ENCODE measurements at places on chromosomes 1 and 21.

- no peak for DNase-seq
Measured at GRCh38 chr1:246602194-246602593, 35.9 kb downstream of the CNST start.

DNA sequence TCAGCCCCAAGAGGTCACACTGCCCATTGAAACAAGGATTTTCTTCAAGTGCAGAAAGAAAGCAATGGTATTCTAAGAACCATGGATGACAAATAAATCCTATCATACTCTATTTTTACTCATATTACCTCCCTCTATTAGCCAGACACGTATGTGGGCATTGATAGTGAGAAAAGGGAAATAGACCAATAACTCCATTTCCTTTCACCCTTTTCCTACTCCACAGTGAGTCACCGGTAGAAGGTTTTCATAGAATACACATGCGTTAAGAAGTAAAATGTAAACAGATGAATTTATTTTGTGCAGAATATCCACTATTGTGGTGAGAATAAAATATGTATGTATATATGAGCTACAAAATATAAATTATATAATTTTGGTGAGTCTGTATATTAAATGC is 568.9 kb upstream of the ADGRL4 start:
- DNase-seq: no peak

- DNase-seq: no peak
Measured at GRCh38 chr1:89753761-89754160, 67.1 kb upstream of the LRRC8D start.

DNA sequence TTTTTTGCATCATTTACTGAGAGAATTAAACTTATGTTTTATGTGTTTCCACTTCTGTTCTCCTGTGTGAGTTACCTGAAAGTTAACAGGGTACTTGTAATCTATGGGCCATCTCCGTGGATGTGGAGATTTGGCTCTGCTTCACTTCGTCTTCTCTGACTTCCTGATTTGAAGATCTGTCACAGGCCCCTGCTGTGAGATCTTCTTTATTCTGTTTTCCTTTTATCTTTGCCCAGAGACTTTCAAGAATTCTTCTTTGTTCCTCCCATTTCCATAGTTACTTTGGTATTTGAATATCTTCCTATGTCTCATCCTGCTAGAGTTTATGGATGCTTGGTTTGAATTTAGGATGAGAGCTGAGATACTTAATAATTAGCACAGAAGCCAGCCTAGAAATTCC is 35.4 kb upstream of the PKN2 start:
- no peak for DNase-seq

DNA sequence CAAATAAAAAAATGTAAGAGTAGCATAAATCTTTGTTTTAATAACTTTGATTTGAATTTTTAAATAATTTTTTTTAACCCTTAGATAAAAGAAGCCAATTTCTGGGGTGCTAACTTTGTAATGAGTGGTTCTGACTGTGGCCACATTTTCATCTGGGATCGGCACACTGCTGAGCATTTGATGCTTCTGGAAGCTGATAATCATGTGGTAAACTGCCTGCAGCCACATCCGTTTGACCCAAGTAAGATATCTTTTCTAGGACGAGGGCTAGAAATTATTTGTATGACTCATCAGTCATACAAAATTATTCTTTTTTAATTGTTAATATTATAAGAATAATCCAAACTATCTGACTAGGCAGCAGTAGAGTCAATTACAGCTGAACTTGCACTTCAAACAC is 71.2 kb downstream of the GPR161 start:
- DNase-seq: no peak

GRCh38 chr1:198937231-198938031 is 298.6 kb downstream of the PTPRC start:
- peak; percentile 75 for DNase-seq

GRCh38 chr1:235595079-235595478 is 54.5 kb downstream of the GNG4 start:
- no peak for DNase-seq

GRCh38 chr1:180270530-180271271 is 40.6 kb downstream of the LHX4 start:
- no peak for DNase-seq

DNA sequence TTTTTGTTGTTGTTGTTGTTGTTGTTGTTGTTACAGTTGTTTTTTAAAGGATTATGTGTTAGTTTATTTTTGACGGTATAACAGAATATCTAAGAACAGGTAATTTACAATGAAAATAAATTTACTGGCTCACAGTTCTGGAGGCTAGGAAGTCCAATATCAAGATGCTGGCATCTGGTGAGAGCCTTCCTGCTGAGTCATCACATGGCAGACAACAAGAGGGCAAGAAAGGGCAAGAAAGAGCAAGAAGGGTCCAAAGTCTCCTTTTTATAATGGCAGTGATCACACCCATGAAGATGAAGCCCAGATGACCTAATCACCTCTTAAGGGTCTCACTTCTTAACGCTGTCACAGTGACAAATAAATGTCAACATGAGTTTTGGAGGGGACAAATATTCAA is 142.1 kb downstream of the NEGR1 start:
- no peak for DNase-seq

- DNase-seq: no peak
Measured at GRCh38 chr1:116230712-116231111, 119.5 kb downstream of the MAB21L3 start.

GRCh38 chr1:12598974-12599373 is 19.0 kb downstream of the DHRS3 start:
- DNase-seq: no peak

DNA sequence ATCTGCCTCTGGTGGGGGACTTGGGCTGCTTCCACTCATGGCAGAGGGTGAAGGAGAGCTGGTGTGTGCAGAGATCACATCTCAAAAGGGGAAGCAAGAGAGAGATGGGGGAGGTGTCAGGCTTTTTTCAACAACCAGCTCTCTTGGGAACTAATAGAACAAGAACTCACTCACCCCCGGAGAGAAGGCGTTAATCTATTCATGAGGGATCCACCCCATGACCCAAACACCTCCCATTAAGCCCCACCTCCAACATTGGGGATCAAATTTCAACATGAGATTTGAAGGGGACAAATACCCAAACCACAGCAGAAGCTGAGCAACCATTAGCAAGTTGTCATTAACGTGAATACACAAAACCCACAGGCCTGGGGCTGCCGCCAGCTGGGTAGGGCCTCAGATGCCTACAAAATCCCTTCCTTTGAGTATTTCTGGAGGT is 12.0 kb upstream of the VWA5B1 start:
- no peak for DNase-seq

DNA sequence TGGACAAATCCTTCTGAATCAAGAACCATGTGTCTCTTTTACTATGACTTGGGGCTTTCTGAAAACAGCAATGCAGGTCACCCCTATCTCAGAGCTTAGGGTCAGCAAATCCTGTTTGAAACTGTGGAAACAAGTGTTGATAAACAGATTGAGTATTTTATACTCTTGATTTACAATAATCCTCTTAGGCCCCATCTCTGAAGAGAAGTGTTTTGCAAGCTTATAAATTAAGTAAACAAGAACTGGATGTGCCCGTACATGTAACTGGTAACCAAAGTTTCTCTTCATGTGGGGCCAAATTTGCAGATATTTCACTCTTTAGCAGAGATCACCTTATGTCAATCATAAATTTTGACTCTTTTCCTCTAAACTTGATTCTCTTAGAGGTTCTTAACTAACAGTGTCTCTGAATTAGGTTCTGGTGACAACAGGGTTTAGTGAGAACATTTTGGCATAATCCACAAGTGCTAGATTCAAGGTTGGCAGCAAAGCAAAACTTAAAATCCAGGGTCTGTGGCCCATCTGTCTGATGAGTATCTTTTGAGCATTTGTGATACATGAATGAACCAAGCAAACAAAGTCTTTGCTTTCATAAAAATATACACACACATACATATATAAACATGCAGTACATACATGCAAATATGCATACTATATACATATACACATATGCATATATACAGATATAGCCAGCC is 183.0 kb upstream of the HOOK1 start:
- no peak for DNase-seq

GRCh38 chr1:157566484-157567300 is 14.4 kb upstream of the FCRL5 start:
- no peak for DNase-seq

DNA sequence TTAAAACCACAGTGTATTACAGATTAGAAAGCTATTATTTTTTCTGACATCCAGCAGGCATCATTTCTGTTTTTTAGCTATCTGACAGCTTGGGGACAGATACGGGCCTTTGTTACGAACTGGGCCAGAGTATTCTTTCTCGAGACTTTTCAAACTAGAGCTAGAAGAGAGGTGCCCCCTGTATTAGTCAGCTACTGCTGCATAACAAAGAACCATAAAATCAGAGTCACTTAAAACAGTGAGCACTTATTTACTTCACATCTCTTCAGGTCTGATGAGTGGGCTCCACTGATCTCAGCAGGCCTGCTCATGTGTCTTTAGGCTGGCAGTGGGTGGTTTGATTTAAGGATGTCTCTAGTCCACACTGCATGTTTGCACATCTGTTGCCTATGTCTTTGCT is 67.8 kb downstream of the BACH1 start:
- DNase-seq: no peak

- DNase-seq: no peak
Measured at GRCh38 chr1:170402476-170403311, 129.3 kb upstream of the GORAB start.

DNA sequence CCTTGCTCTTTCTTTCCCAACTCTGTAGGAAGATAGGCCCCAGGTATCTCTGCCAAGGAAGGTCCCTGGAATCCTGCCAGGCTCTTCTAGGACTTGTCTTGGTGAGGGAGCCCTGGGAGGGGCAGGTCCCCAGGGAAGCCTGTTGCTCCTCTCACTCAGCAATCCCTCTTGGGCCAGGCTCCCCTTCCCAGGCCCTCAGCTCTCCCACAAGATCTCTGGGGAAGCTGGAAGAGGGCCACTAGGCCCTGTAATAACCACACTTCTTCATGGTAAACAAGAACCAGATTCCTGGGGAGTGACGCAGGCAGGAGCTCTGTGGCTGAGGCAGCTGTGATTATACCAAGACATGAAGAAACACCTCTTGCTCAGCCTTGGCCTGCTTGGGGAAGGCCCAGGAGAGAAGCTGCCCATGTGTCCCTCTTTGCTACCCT is 9.9 kb upstream of the MAPKAPK2 start:
- DNase-seq: no peak

GRCh38 chr1:37845786-37846185 is 13.6 kb downstream of the MTF1 start:
- no peak for DNase-seq

GRCh38 chr1:175394739-175395138 is 202.2 kb upstream of the KIAA0040 start:
- no peak for DNase-seq

DNA sequence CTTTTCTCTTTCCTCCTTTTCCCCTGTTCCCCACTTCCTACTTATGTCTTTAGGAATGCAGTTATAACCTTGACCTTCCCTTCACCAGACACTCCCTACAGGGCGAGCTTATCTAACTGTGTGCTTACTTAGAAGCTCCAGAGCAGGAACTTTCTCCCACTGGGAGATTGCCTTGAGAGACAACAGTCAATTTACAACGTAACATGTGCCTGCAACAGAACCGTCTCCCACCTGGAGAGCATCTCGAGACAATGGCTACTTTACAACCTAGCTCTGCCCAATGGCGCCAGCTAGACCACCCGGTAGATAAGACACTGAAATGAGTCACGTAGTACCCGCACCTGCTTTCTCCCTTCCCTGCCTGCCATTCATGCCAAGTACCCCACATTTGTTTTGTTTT is 16.7 kb downstream of the HMGN1 start:
- DNase-seq: no peak

DNA sequence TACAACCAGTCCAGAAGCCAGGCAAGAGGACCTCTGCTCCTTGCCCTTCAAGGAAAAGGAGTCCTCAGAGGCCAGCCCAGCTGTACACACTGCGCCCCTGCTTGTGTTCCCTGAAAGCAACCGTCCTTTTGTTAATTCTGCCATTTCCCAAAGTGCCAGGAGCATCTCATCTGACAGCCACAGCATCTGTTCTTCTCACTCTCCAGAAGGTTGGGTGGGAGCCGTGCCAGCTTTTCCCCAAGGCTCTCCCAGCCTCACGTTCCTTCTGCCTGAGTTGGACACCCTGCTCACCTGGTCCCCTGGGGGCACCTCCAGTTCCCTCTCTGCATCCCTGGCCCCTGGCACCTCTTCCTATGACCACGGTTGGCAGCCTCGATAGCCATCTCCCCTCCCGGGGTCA is 10.5 kb upstream of the CNTN2 start:
- DNase-seq: no peak

DNA sequence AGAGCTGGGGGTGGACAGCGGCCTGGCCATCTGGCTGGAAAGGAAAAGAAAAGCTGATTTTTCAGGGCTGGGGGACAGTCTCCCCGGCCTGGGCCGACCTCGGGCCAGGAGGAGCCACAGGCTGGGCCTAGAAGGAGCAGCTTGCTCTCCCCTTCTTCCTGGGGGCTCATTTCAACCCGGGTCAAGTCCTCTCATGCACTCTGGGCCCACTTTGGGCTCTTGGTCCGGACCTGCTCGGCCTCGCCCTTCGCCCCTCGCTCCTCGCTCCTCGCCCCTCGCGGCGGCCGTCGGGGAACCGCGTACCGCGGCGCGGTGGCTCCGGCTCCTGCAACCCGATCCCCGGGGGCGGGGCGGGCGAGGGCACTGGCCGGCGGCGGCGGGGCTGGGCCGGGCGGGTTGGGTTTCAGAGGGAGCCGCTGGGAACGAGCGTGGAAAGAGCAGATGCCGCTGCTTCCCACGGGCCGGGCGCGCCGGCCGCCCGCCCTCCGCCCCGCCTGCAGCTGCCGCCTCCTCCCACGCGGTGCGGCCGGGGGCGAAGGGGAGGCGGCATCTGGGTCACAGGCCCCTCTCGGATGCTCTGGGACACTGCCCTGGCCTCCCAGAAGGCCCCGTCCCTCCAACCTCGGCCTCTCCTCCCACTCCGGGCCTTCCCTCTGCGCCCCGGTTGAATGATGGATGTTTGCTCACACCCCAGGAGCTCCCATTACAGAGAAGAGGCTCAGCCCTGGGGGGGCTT is 6.6 kb downstream of the HEYL start:
- DNase-seq: no peak

DNA sequence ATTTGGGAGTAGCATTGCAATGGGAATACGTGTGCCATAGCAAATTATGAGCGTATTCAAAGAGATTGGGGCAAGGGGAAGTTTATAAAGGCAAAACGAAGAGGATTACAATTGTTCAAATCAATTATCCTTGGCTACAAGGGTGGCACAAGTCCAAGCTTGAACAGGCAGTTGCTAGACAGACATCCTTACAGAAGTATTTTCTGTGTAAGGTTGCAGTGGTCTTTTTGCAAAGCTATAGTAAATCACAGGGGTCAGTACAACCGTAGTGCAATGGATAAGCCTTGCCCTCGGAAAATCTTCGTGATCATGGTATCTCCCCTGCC is 37.4 kb upstream of the HAO2 start:
- DNase-seq: no peak
